T-helper 22 cell (primary cell): ENCODE measurements at places on chromosomes 2 and 18.

- DNase-seq = no peak
Measured at GRCh38 chr2:216690853-216691741, 4.3 kb downstream of the IGFBP5 start.

DNA sequence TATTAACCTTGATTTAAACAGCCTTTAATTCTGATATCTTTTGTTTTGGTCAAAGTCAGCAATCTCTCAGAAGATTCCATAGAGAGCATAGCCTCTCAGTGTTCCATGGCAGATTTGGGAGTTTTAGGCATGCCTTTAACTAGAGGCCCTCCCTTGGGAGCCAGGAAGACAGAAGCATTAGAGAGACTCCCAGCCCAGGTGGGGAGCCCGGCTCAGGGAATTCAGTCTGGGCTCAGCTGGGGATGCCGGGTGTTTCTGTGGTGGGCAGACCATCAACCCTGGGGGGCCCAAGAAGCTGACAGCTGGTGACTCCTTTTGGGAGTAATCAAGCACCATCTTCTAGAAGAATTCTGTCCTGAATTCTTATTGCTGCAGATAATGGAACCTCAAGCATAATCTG, 99.7 kb upstream of the CELF4 start:
- no peak for DNase-seq

DNA sequence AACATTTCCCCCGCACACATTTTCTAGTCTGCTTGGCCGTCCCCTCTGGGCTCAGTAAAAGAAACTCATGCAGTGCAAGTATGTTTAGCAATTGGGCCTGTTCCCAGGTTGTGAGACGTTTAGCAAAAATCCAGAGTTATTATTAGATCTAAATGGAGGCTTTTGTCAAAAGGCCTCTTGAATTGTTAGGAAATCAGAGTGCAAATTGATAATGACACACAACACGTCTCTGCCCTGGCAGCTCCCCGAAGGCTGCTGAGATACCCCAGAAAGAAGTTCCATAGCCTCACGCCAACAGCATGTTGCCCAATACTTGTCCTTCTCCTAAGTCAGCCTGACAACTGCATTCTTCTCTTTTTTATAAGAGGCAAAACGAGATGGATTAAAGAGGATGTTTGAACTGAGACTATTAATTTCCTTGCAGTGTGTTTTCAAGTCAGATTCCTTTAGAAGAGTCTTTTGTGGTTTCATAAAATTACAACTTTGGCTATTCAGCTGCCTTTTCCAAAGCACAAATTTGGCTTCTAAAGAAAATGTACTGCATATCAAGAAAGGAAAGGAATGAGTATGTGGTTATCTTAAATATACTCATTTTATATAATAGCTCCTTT, 202.2 kb downstream of the TRIB2 start:
- no peak for DNase-seq

DNA sequence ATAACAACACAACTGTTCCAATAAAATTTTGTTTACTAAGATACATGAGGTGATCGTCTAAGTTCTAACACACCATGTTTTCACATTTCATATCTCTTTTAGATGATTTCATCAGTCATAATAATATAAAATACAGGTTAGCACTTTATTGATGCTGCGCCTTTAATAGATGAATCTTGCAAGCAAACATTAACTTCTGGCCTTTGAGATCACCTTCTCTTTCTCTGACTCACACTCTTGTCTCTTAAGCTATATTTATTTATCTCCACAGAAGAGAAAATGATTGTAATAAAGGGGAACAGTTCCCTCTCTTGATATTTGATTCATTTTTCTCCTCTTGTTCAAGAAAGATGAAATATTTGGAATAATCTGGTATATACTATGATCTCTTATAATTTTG, 603.3 kb upstream of the POU3F3 start:
- no peak for DNase-seq

- no peak for DNase-seq
Measured at GRCh38 chr18:55307505-55307904, 280.5 kb downstream of the TCF4 start.

DNA sequence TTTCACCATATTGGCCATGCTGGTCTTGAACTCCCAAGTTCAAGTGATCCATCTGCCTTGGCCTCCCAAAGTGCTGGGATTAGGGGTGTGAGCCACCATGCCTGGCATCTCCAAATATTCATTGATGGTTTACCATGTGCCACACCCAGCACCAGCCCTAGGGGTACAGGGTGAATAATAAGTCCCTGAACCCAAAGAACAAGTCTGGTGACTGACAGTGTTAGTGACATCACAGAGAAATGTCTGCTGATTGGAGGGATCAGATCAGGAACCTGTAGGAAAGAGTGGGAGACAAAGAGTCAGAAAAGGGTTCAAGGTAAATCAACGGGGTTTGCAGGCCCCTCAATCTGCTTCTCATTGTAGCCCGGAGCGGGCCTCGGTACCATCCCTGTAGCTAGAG, 118.4 kb upstream of the NABP1 start:
- no peak for DNase-seq

- no peak for DNase-seq
Measured at GRCh38 chr2:25339211-25339674, 2.5 kb downstream of the DNMT3A start.

GRCh38 chr2:60515721-60516226, 37.7 kb downstream of the BCL11A start:
- DNase-seq = no peak

GRCh38 chr2:174607584-174607983, 10.0 kb upstream of the WIPF1 start:
- no peak for DNase-seq
